ENCODE measurements at places on chromosomes 12 and 14. TPM values are rescaled to one million over a fixed set of nuclear protein-coding genes. Genes with fewer than 3 reads are reported as not detected.

The KRT3 gene
- not detected for total RNA-seq

The RNASE7 gene
- total RNA-seq: not detected

The EXOC3L4 gene
- total RNA-seq: 0.26 TPM

The RTL1 gene
- total RNA-seq: not detected

The KCNMB4 gene
- total RNA-seq: 0.51 TPM

The TSPAN9 gene
- total RNA-seq: 35.2 TPM

The CFAP54 gene
- total RNA-seq: 5.1 TPM

The EIF2S3B gene
- 1.8 TPM for total RNA-seq

The RAN gene
- 409 TPM for total RNA-seq

The SMOC1 gene
- total RNA-seq: not detected

The CD27 gene
- 0.17 TPM for total RNA-seq

The ACRBP gene
- 0.33 TPM for total RNA-seq

All from fibroblast of lung (primary cell).